ENCODE measurements at places on chromosomes 16 and 17. TPM values are rescaled to one million over a fixed set of nuclear protein-coding genes. Genes with fewer than 3 reads are reported as not detected.

The ABCA6 gene
- total RNA-seq = 29.7 TPM

The CD300A gene
- 1.7 TPM for total RNA-seq

DNA sequence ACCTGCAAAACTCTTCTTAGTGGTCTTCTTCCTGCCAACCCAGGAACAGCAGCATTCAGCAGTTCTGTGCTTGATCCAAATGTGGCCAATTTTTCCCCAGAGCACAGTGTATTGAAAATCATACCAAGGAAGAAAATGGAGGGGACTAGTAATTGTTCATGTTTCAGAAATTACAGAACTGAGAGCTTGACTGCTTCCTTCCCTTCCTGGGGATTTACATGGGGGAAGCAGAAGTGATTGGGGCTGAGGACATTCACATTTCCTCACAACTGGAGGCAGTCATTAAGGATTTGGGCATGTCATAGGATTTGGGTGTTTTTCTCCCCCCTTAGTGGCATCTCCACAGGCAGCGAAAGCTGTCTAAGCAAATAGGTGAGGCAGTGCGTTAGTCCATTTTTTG, 19.7 kb downstream of the CIITA start:
- no peak for DNase-seq

DNA sequence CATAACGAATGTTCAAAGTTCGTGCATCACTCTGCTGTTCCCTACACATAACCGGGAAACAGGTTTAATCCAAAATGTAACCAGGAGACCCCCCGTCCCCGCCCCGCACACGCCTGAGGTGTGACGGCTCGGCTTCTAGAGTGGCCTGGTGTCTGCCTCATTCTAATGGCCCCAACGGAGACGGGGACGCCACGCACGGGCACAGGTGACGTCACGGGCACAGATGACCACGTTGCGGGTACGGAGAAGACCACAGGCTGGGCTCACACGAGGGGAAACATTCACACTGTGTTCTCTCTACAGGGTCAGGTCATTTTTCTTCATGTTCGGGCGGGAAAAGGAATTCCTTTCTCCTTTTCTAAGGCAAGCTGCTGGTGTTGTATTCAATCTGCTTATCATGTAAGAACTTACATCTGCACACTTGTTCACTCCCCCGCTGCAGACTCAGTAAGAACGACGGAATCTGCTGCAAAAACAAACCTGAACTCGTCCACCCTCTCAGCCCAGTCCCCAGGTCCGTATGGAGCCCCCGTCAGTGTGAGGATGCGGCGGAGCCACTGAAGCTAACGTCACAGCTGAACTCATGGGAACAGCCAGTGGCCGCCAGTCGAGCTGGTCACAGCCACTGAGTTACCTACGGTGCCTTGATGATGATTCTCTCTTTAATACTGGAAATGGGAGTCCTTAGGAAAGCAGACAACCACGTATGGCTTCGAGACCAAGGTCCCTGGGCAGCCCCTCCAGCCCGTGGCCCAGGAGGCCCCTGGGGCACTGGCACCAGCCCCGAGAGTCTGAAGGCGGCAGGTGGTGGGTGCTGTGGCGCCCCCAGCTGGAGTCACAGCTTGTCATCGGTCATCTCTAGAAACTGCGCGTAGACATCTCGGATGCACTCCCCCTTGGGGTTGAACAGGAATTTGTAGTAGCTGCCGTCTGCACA, 32.9 kb downstream of the WDR45B start:
- no peak for DNase-seq

- no peak for DNase-seq
These were observed 258.1 kb upstream of the SALL1 start for GRCh38 chr16:51409001-51409675.

- DNase-seq = no peak
These were observed 34.5 kb downstream of the FAM222B start for GRCh38 chr17:28807925-28808634.

- DNase-seq = no peak
These were observed 8.6 kb upstream of the APPBP2 start for GRCh38 chr17:60534613-60535157.

Data from Right ventricle myocardium superior (tissue), 1 donor.